ENCODE measurements at places on chromosomes 7 and 10. TPM values are rescaled to one million over a fixed set of nuclear protein-coding genes. Genes with fewer than 3 reads are reported as not detected.

TEX36 gene
- not detected for total RNA-seq

MBL2 gene
- total RNA-seq, result not detected

FRG2B gene
- total RNA-seq, result not detected

CDHR1 gene
- total RNA-seq, result 7.4 TPM

AZGP1 gene
- total RNA-seq, result 28.8 TPM

PAX2 gene
- not detected for total RNA-seq

UCN3 gene
- total RNA-seq, result not detected

ARHGAP19 gene
- 6.3 TPM for total RNA-seq

HOXA3 gene
- total RNA-seq, result 0.35 TPM

PLPP4 gene
- not detected for total RNA-seq

PRKCQ gene
- 0.24 TPM for total RNA-seq

NCF1 gene
- total RNA-seq, result 2.9 TPM

AGMO gene
- not detected for total RNA-seq

SUN3 gene
- not detected for total RNA-seq

CPA4 gene
- total RNA-seq, result 0.34 TPM

EXOC6 gene
- total RNA-seq, result 6.7 TPM

FKBP6 gene
- total RNA-seq, result not detected

SDK1 gene
- total RNA-seq, result 3.2 TPM

All from right cardiac atrium (tissue), 5 donors.